ENCODE measurements at places on chromosomes 2 and 18. TPM values are rescaled to one million over a fixed set of nuclear protein-coding genes. Genes with fewer than 3 reads are reported as not detected.

- H3K27me3 ChIP-seq, result no peaks in the 10 kb centered on the region
- H3K27ac ChIP-seq, result no peak overlapping the region
- no peak overlapping the region for H3K4me3 ChIP-seq
- no peaks in the 10 kb centered on the region for H3K4me1 ChIP-seq
Measured at GRCh38 chr2:120953066-120953756, 217.5 kb downstream of the GLI2 start.

- DNase-seq, result no peak
- H3K4me3 ChIP-seq, result no peak overlapping the region
- H3K27ac ChIP-seq, result peak overlapping the region; percentile 45
- H3K36me3 ChIP-seq, result no peaks in the 10 kb centered on the region
Measured at GRCh38 chr2:70328921-70329561, 27.2 kb upstream of the FAM136A start.

DNA sequence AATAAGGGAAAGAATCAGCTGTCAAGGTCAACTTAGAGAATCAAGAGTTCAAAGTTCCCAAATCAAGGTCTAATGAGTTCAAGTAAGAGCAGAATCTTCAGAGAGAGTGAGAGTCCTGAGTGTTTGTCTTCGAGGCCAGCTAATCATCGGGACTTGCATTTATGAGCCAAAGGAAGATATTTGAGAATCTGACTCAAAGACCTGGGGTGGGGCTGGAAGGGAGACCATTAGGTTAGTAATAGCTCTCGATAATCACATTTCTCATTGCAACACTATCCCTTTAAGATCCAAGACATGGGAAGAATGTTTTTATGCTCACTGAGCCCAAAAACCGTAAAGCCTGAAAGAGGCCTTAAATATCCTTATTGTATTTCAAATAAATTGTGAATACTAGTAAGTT, 72.0 kb upstream of the FSHR start:
- H3K36me3 ChIP-seq, result no peaks in the 10 kb centered on the region
- H3K4me1 ChIP-seq, result peaks cover 24% of the 10 kb centered on the region
- no peaks in the 10 kb centered on the region for H3K27me3 ChIP-seq
- no peak overlapping the region for H3K27ac ChIP-seq
- H3K4me3 ChIP-seq, result no peak overlapping the region
- DNase-seq, result no peak

The UGT1A8 gene
- polyA plus RNA-seq, result not detected

DNA sequence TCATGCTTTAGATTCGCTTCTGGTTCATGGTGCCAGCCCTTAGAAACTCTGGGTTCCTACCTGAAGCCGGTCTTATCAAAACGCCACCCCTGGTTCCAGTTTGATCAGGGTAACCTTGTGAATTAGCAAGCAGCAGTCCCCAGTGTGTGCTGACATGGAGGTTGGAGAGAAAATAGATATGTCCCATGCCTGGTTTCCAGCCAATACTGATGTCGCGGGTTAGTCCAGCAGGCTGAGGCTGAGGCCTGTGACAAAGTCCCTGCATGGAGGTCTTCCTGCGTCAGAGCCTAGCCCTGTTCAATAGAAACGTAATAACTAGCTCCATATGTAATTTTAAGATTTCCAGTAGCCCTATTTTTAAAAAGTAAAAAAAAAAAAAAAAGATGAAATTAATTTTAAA, 28.2 kb downstream of the LPIN1 start:
- H3K4me1 ChIP-seq, result peaks cover 4% of the 10 kb centered on the region
- no peak for DNase-seq
- no peaks in the 10 kb centered on the region for H3K36me3 ChIP-seq
- H3K27me3 ChIP-seq, result no peaks in the 10 kb centered on the region

DNA sequence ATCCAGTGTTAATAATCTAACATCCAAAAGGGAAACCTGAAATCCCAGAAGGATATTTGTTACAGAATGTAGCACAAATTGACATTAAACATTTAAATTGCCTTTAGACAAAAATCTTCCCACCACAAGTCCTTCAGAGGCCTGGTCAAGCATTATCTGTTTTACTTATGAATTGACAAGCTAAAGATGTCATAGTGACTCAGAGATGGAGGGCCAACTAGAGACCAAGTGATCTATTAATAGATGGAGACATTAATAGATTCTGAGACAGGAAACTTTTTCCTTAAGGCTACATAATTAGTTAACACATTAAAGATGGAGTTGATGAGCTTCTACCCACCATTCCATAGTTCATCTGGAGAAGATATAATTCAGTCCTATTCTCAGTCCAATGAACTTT, 526.2 kb downstream of the IRS1 start:
- H3K36me3 ChIP-seq, result no peaks in the 10 kb centered on the region
- H3K27ac ChIP-seq, result no peak overlapping the region
- no peaks in the 10 kb centered on the region for H3K27me3 ChIP-seq
- no peaks in the 10 kb centered on the region for H3K4me1 ChIP-seq
- H3K4me3 ChIP-seq, result no peak overlapping the region

- no peaks in the 10 kb centered on the region for H3K36me3 ChIP-seq
- H3K27me3 ChIP-seq, result no peaks in the 10 kb centered on the region
- no peak overlapping the region for H3K27ac ChIP-seq
Measured at GRCh38 chr2:241640165-241640795, 2.8 kb downstream of the ATG4B start.

GRCh38 chr2:110679337-110679707, 1.5 kb upstream of the BUB1 start:
- no peak for DNase-seq
- no peaks in the 10 kb centered on the region for H3K36me3 ChIP-seq
- peak overlapping the region; percentile 62 for H3K4me3 ChIP-seq
- no peaks in the 10 kb centered on the region for H3K27me3 ChIP-seq

The CAPN14 gene
- 0.07 TPM for polyA plus RNA-seq

The MBOAT2 gene
- polyA plus RNA-seq, result 5.7 TPM

DNA sequence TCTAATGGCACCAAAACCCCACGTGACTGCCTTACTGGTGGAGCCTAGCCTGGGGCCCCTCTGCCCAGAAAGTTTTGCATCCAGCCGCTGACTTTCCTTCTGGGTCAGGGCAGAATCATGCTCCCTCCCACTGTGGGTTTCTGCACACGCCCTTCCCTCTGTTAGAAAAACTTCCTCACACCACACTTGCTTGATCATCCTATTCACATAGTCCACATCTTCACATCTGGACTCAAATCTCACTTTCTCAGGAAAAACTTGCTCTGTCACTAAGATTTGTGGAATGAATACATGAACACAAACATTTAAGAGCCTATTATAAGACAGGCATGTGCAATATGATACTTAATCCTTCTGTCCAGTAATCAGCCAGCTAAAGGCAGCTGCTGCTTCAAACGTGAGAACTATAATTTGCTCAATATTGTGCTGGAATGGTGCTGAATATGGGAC, 274.7 kb downstream of the RND3 start:
- no peak for DNase-seq
- no peaks in the 10 kb centered on the region for H3K36me3 ChIP-seq
- H3K27me3 ChIP-seq, result no peaks in the 10 kb centered on the region
- peaks cover 5% of the 10 kb centered on the region for H3K4me1 ChIP-seq
- no peak overlapping the region for H3K27ac ChIP-seq
- no peak overlapping the region for H3K4me3 ChIP-seq

DNA sequence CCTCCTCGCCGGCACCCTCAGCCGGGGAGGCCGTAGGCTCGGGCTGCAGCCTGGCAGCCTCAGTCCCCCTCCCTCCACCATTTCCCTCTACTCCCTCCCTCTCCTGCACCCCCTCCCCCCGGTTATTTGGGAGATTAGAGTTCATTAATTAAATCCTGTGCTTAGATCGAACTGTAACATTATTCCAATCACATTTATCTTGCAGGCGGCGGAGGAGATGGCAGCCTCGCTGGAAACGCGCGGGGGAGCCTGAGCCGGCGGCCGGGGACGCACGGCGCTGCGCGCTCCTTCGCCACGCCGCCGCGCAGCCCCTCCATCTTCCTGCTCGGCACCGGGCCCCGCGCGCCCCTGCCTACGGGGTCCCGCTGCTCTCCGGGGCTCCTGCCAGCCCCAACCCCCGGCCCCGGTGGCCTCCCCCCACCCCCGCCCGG, at the start of gene ST8SIA3:
ST8SIA3 (plus strand) TSS at position 287 of the 431 bp plus-strand sequence. CDS start 290 bp downstream, outside the sequence.
- H3K4me1 ChIP-seq, result no peaks in the 10 kb centered on the region
- no peak within 1 kb of the TSS for H3K27ac ChIP-seq

DNA sequence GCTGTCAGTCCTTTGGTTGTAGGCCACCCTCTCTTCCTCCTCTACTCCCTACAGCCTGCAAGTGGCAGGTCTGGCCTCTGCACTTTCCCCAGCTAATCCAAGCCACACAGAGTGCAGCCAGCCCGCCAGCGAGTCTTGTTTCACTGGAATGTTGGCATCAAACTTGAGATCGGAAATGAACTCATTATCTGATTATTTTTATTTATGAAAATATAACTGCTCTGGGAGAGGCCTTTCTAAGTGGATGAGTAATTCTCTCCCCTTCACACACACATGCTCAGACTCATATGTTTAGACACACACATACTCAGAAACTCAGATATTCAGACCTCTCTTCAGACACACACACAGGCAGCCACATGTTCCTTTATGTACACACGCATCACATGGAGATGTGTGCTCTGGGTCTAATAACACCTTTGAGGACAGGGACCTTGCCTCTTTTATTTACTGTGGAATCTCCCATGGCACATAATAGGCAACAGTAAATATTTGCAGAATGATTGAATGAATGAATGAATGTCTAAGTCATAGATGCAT, 151.3 kb downstream of the ZFP36L2 start:
- H3K4me1 ChIP-seq, result peaks cover 19% of the 10 kb centered on the region
- no peaks in the 10 kb centered on the region for H3K27me3 ChIP-seq
- H3K4me3 ChIP-seq, result no peak overlapping the region
- H3K36me3 ChIP-seq, result no peaks in the 10 kb centered on the region

GRCh38 chr2:20680744-20681375, 13.9 kb downstream of the GDF7 start:
- H3K4me3 ChIP-seq, result no peak overlapping the region
- no peak overlapping the region for H3K27ac ChIP-seq
- H3K27me3 ChIP-seq, result no peaks in the 10 kb centered on the region
- DNase-seq, result no peak

DNA sequence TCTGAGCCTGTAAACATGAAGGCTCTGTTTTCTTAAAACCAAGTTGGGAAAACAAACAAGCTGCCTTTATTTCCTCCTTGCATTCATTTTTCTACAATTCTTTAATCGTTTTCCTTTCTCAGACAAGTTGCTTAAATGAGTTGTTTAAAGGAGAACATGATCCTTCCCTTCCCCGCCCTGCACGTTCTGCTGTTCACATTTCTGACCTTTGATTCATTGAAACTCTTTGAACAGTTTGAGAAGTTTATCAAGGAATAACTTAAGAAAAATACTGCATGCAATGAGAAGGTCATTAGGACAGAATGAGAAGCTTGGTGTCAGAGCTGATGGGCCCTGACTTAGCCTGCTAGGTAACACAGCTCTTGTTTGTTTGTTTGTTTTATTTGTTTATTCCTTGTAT, 181.6 kb downstream of the PARD3B start:
- no peaks in the 10 kb centered on the region for H3K27me3 ChIP-seq
- no peaks in the 10 kb centered on the region for H3K4me1 ChIP-seq
- H3K27ac ChIP-seq, result no peak overlapping the region
- no peaks in the 10 kb centered on the region for H3K36me3 ChIP-seq
- H3K4me3 ChIP-seq, result no peak overlapping the region

The SUCLG1 gene
- polyA plus RNA-seq, result 43.8 TPM

The TMEFF2 gene
- polyA plus RNA-seq, result 0.05 TPM
